Dorsolateral prefrontal cortex (tissue), 122 donors: ENCODE measurements at places on chromosomes 16 and 17.

- no peak for DNase-seq
These were observed 41.0 kb downstream of the TADA2A start for GRCh38 chr17:37447641-37448040.

- no peak for DNase-seq
These were observed 21.2 kb upstream of the HAS3 start for GRCh38 chr16:69084289-69084688.

- no peak for DNase-seq
These were observed 42.6 kb downstream of the GDE1 start for GRCh38 chr16:19479302-19479721.

DNA sequence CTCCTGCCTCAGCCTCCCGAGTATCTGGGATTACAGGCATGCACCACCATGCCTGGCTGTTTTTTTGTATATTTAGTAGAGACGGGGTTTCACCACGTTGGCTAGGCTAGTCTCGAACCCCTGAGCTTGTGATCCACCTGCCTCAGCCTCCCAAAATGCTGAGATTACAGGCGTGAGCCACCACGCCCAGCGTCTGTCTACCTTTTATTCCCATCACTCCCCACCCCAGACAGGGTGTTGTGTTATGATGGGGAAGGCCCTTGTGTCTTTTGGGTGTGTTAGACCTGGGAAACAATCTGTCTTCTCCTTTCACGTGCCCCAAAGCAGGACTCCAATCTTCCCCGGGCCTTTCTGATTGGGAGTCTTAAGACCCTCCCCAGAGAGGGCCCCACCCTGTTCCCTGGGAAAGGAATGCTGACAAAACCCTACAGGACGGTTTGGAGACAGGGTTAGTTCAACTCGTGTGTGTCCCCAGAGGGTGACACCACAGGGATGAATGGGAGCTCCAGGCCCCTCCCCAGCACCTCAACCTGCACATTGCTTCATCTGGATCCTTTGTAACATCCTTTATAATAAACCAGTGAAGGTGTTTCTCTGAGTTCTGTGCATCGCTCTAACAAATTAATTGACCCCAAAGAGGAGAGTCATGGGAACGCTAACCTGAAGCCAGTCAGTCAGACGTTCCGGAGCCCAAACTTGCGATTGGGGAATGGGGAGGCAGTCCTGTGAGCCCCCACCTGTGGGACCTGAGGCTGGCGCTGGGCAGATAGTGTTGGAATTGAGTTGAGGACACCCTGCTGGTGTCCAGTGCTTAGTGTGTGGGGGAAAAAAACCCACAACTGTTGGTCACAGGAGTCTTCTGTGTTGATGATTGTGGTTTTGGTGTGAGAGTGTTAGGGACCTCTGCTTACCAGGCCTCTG, 3.2 kb upstream of the ELOB start:
- DNase-seq, result no peak
